Renal cortical epithelial cell (primary cell): ENCODE measurements at places on chromosomes 16 and 17. TPM values are rescaled to one million over a fixed set of nuclear protein-coding genes. Genes with fewer than 3 reads are reported as not detected.
A peak's percentile ranks its signal among the peaks of the same experiment; 100 is the strongest.

DNA sequence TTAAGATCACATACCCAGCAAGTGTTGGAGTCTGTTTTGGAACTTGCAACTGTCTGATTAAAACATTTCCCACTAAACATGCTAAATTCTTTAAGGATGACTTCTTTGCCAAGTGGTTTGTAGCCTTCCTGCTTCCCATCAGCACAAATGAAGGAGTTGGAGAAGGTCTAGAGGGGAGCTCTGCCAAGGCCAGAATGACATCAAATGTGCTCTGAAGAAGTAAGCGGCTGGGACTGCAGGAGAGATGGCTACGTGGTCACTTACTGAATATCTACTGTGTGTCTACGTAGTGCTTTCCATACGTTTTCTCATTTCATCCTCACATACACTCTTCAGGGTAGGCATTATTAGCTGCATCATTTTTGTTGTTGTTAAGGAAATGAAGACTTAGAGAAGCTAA, 135.7 kb upstream of the NLRP1 start:
- DNase-seq, result no peak

DNA sequence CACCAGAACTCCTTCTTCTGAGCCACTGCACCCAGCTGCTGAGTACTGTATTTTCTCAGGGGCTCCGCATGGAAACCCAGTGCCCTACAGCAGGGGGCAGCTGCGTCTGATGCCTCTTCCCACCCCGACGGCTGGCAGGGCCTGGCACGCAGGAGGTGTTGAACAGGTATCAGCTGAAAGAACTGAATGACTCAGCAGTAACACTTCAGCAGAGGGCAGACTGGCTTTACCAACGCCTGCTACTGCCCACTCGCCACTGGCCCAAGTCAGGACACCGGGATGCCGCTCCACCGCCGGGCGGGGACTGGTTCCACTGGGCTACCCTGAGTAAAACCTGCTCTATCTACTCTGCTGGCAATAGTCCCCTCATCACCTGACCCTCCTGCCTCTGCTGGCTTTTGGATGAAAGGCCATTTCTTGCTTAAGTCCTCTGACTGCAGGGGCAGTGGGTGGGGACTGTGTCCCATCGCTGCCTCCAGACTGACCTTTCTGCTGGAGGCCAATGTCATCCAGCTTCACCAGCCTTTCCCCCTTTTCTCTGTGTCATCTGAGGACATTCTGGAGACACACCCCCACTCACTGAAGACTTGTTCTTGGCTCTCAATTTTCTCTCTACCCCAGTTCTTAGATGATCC, 100.4 kb upstream of the FA2H start:
- DNase-seq, result peak; percentile 21

- no peak for DNase-seq
Observed at GRCh38 chr17:77877646-77878355, 80.7 kb upstream of the TNRC6C start.

- DNase-seq, result no peak
Observed at GRCh38 chr17:18187226-18187625, 3.6 kb downstream of the ALKBH5 start.

DNA sequence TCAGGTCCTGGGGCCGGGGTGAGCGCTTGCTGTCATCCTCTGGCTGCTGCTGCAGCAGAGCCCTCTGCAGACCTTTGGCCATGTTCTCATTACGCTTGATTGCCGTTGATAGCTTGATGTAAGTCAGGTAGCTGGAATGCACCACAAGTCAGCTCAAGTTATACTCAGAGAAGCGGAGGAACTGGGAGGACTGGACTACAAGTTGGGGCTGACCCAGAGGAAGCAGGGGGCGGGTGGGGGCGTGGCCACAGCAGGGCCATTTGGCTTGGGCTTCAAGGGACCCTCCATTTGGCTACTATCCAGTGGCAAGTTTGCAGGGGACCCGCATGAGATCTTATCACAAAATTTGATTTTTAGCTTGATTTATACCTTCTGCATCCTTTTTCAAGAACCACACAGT, 19.0 kb upstream of the EVPL start:
- no peak for DNase-seq

DNA sequence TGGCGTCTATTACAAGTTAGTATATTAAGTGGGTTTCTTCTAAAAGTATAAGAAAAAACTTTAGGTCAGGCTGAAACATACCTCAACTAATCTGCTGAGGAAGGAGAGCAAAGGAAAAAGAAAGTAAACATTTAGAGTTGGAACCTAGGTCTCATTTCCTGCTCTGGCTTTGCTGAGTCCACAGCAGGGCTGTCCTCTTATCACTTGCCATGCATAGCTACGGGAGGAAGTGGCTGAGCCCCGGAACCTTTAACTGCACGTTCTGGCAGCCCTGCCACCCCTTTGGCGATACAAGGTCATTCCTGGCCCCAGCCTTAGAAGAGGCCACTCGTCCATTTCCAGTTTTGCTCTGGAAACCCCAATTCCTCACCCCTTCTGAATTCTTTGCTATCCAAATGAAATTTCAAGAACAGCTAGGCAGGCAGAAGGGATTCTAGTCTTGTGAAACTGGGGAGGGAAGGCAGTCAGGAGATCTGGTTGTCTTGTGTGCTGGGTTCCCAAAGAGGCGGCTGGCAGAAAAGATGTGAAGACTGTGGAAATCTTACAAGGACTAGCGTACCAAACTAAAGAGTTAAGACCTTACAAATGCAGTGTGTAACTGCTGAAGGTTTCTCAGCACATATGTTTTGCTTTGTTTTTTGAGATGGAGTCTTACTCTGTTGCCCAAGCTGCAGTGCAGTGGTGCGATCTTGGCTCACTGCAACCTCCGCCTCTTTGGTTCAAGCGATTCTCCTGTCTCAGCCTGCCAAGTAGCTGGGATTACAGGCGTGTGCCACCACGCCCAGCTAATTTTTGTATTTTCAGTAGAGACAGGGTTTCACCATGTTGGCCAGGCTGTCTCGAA, 19.1 kb downstream of the WIPI1 start:
- no peak for DNase-seq

GRCh38 chr16:53821957-53822625, 118.1 kb downstream of the FTO start:
- DNase-seq, result peak; percentile 87

MED13 gene
- 33.5 and 81.0 TPM in 2 replicates for total RNA-seq

B4GALNT2 gene
- total RNA-seq, result 1.2 and 2.2 TPM in 2 replicates

CCDC40 gene
- total RNA-seq, result 1.4 and 23.4 TPM in 2 replicates

HID1 gene
- 3.9 and 6.9 TPM in 2 replicates for total RNA-seq
